Activated effector memory CD4-positive, alpha-beta T cell treated with Interleukin-2 at 50 U/mL for 16 hours (primary cell): ENCODE measurements at places on chromosomes 3 and 15.

DNA sequence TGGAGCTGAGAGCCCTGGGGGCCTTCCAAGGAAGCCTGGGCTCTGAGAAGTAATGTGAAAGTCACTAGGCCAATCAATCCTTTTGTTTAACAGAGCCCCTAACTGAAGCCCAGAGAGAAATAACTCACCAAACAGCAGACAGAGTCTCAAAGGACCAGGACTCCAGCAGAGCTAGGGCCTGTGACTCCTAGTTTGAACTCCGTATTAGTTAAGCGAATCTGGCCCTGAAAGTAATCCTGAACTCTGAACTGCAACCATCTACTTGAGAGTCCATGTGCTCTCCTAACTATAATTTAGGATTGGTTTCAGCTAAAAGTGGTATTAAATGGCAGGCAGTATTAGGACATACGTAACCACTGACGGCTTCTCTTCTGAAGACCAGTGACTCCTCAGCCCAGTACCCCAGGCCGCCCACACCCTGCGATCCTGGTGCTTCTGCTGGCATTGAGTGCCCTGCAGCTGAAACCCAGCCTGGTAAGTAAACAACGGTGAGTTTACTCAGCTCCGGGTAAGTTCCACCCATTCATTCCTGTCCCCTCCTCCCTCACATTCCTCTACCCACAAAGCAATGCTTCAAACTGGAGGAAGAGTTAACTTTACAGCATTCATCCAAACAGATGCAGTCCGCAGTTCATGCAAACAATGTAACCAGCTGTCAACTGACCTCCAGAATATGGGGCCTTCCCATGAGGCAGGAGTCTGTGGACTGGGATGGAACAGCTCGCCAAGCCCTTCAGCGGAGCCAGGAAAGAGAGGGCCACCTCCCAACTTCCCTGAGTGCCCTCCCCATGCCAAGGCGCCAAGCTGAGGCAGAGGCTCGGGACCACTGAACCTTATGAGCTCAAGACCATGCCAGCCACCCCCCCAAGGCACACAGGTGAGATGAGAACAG, 7.3 kb downstream of the MYO5C start:
- DNase-seq, result no peak

GRCh38 chr15:52419494-52419893, 109.2 kb downstream of the MYO5A start:
- no peak for DNase-seq

GRCh38 chr3:78825858-78826215, 942.0 kb downstream of the ROBO1 start:
- no peak for DNase-seq

DNA sequence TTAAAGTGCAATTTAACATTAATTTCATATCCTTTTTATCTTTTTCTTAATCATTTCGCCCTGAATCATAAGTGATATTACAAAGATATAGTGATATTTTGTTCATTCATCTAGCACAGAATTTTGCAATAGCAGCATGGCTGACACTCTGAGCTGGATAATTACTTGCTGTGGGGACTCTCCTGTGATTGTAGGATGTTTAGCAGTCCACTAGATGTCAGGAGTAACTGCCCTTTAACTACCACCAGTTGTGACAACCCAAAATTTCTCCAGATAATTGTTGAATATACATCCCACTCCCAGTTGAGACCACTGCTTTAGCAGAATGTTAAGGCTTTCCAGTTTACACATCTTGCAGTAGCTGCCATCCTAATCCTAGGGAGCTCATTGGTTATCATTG, 196.8 kb upstream of the MBNL1 start:
- DNase-seq, result no peak

GRCh38 chr3:177361081-177361938, 164.0 kb upstream of the TBL1XR1 start:
- DNase-seq, result no peak

GRCh38 chr15:42727750-42728381, 9.1 kb downstream of the CDAN1 start:
- DNase-seq, result no peak

GRCh38 chr3:47872916-47873315, 70.0 kb downstream of the DHX30 start:
- no peak for DNase-seq

- DNase-seq, result no peak
These were observed 69.8 kb downstream of the ISG20 start for GRCh38 chr15:88708655-88709054.

- no peak for DNase-seq
These were observed 2.9 kb downstream of the SLC22A13 start for GRCh38 chr3:38268522-38268921.

GRCh38 chr3:45659661-45660566, 29.3 kb upstream of the SACM1L start:
- no peak for DNase-seq

- no peak for DNase-seq
These were observed 19.4 kb upstream of the CA12 start for GRCh38 chr15:63401078-63401477.

- DNase-seq, result no peak
These were observed 652.0 kb upstream of the NECTIN3 start for GRCh38 chr3:110419601-110420000.

DNA sequence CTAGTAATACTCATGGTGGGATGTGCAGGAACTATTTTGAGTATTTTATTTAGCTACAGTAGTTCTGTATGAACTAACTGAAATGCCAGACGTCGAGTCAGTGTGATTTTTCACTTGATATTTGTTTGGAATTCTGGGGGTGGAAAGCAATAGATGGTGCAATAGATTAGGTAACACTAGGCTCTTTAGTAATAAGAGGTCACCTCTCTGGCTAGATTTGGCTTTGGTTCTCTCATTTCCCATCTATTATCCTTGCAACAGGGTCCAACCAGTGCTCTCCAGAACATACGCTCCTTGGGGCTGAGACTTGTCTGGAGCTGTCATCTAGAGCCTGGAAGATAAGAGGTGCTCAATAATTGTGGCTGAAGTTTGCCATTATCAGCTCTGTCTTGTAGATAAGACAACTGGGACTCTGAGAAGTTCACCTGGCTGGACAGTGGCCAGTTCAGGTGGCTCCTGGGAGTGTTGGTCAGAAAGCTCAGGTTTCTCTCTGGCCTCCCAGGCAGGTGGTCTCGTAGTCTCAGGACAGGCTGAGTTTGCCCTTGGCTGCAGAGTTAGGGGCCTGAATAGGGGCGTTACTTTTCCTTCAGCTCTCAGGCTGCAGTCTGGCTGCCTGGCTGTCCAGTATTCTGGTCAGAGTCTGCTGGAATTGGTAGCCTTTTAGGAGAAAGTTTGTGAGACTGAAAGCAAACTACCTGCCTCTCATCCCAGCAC, 277.5 kb upstream of the RGMA start:
- DNase-seq, result no peak

- DNase-seq, result no peak
These were observed 217.9 kb upstream of the MME start for GRCh38 chr3:154862265-154862664.

DNA sequence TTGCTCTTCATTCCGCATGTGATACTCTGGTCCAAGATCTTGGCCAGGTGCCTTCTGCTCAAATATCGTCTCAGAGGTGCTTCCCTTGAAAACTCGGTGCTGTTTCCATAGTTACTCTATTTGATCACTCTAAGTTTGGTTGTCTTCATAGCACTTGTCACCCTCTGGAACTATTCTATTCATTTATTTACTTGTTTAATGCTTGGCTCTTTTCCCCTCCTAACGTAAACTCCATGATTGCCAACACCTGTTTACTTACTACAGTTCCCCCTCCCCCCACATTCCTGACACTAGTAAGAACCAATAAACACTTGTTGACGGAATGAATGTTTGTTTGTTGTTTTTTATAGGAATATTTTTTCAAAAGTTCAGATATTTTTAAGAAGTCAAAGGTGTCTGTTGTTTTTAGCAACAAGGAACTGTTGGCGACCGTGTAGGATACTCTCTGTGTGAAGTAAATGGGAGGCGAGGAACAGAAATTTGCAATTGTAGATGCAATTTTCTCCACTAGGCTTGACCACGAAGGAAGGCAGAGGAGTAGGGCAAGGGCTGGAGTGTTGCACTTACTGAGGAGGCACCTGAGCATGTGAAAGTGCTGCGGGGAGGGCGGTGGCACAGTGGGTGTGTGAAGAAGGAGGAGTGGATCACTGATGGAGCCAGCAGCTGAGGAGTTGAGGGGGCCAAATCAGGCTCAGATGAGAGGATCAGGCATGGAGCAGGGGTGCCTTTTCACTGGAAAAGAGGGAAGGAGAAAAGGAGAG, 48.4 kb downstream of the MOBP start:
- DNase-seq, result no peak

DNA sequence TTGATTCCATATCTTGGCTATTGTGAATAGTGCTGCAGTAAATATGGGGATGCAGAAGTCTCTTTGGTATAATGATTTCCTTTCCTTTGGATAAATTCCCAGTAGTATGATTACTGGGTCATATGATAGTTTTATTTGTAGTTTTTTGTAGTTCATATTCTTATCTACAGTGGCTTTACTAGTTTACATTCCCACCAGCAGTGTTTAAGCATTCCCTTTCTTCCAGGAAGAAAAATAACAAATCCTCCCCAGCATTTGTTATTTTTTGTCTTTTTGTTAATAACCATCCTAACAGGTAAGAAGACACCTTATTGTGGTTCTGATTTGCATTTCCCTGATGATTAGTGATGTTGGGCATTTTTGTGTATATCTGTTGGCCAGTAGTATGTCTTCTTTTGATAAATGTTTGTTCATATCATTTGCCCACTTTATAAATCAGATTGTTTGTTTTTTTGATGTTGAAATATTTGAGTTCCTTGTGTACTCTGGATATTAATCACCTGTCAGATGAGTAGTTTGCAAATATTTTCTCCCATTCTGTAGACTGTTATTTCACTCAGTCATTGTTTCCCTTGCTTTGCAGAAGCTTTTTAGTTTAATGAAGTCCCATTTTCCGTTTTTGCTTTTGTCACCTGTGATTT, 163.3 kb upstream of the THRB start:
- DNase-seq, result no peak

- no peak for DNase-seq
These were observed 6.7 kb downstream of the ZNF860 start for GRCh38 chr3:31988271-31988670.

- no peak for DNase-seq
These were observed 77.2 kb upstream of the STT3B start for GRCh38 chr3:31455524-31455923.

GRCh38 chr3:123640740-123641462, 56.0 kb upstream of the HACD2 start:
- DNase-seq, result no peak

DNA sequence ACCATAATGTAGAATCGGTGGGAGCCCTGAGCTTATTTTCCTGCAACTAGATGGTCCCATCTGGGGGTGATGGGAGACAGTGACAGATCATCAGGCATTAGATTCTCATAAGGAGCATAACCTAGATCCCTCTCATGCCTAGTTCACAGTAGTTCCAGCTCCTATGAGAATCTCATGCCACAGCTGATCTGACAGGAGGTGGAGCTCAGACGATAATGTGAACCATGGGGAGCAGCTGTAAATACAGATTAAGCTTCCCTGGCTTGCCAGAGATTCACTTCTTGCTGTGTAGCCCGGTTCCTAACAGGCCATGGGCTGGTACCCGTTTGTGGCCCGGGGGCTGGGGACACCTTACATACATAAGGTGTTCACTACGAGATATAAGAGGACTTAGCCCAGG, 67.5 kb upstream of the LRRFIP2 start:
- DNase-seq, result no peak

GRCh38 chr3:107882881-107883280, 207.9 kb downstream of the CD47 start:
- DNase-seq, result no peak

DNA sequence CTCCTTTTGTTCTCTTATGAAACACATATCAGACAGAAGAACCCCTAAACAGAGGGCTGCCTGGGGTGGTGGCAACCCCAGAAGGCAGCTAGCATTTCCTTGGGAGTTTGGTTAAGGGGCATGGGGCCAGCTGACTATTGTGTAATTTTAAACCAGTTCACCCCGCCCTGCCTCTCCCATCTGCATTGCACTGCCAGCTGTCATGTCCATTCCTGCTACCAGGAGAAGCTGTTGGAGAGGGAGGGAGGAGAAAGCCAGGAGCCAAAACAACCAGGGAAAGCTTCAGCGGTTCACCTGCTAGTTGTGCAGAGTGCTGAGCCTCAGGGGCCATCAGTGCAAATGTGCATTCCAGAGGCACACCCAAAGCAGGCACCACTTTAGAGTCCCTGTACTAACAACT, 47.6 kb upstream of the ATP1B3 start:
- no peak for DNase-seq

DNA sequence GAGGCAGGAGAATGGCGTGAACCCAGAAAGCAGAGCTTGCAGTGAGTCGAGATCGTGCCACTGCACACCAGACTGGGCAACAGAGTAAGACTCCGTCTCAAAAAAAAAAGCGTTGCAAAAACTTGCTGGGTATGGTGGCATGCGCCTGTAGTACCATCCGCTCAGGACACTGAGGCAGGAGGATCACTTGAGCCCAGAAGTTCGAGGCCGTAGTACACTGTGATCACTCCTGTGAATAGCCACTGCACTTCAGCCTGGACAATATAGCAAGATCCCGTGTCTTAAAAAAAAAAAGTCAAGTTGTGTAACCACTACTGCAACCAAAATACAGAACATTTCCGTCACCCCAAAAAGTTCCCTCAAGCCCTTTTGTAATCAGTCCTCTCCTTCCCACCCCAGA, 1.5 kb downstream of the ARPC4 start:
- no peak for DNase-seq

GRCh38 chr15:94235646-94236045, 4.3 kb downstream of the MCTP2 start:
- no peak for DNase-seq

- DNase-seq, result no peak
These were observed 21.6 kb downstream of the P3H2 start for GRCh38 chr3:190099099-190099498.

DNA sequence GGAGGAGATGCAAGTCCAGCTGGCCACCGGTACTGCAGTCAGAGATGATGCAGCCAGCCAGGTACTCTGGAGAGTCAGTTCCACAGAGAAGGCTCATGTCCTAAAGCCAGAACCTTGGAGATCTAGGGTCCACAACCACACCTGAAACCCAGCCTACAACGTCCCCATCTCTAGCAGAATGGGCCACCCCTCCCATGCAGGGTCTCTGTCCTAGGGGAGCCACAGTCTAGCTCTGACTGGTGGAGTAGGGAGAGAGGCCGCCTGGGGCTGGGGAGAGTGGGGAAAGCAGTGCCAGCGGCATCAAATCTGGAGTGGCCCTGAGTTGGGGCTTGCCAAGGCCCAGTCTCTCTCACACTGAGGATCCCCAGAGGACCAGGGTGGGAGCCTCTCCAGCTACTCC, 43.5 kb downstream of the PTH1R start:
- no peak for DNase-seq

GRCh38 chr15:94238539-94239118, 7.3 kb downstream of the MCTP2 start:
- no peak for DNase-seq

DNA sequence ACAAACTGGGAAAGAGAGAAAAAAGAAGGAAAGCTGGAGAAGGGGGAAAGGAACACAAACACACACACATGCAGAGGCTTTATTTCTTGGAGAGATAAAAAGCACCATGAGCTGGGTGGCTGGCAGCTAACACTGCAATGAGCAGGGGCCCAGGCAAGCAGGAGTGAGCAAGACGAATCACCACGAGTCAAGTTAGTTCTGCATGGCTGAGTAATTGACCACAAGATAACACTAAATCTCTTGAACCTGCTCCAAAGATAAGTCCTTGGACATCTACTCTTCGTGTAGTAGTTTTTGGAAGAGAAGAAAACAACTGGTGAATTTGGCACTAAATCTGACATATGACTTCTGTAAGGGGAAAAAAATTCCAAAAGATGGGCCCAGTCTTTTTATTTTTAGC, 100.9 kb downstream of the MYO5A start:
- no peak for DNase-seq
